Uterus (tissue), 4 donors: ENCODE measurements at places on chromosomes 5 and 9. TPM values are rescaled to one million over a fixed set of nuclear protein-coding genes. Genes with fewer than 3 reads are reported as not detected.

The SARDH gene
- 14.1 TPM for total RNA-seq

- H3K4me3 ChIP-seq: no peak overlapping the region
- no peaks in the 10 kb centered on the region for H3K36me3 ChIP-seq
- DNase-seq: no peak
Observed at GRCh38 chr5:55062039-55062779, 38.2 kb downstream of the GZMK start.

DNA sequence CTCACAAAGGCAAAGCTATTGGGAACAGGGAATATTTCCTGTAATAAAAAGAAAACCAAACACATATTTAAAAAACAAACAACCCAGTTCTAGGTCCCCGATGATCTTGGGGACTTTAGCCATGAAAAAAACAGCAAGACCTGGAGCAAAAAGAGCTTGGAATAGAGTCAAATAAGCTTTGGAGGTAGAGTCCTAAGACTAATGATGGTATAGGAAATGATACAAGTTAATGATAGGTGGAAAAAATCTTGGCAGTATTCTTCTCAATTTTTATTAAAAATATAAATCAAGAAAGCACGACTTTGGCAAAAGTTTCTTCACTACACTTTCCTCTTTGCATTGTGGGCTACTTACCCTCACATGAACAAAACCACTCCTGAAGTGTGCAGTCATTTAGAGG, 481.5 kb downstream of the EBF1 start:
- no peaks in the 10 kb centered on the region for H3K27me3 ChIP-seq
- no peak overlapping the region for H3K4me3 ChIP-seq
- no peaks in the 10 kb centered on the region for H3K36me3 ChIP-seq
- H3K4me1 ChIP-seq: no peaks in the 10 kb centered on the region
- H3K27ac ChIP-seq: no peak overlapping the region
- DNase-seq: no peak

DNA sequence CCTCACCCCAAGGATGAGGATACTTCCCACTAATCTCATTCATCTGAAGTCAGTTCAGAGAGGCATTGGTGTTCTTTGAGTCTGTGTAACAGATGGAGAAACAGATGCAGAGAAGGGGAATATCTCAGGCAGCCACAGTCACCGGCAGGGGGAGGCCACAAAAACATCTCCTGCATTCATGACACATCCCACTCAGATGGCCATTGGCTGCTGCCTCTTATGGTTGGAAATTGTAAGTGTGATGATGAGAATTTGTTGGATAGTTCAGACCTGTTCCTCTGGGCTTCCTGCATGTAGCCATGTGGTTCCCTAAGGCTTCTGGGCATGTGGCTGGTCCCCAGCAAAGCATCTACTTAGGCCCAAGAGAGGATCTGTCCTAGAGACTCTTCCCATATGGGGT, 45.9 kb upstream of the GABRP start:
- H3K4me1 ChIP-seq: no peaks in the 10 kb centered on the region
- no peak overlapping the region for H3K27ac ChIP-seq
- no peak for DNase-seq
- H3K36me3 ChIP-seq: no peaks in the 10 kb centered on the region
- H3K4me3 ChIP-seq: no peak overlapping the region
- H3K27me3 ChIP-seq: no peaks in the 10 kb centered on the region

DNA sequence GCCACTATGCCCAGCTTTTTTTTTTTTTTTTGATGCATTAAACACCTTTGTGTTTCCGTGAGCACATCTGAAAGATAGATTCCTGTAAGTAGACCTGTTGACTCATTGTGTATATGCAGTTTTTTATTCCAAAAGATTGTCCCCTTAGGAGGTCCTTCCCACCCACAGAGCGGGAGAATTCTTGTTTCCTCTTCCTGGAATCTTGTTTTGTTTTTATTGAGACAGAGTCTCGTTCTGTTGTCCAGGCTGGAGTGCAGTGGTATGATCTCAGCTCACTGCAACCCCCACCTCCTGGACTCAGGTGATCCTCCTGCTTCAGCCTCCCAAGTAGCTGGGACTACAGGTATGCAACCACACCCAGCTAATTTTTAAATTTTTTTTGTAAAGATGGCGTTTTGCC, 7.6 kb downstream of the PTPA start:
- no peak for DNase-seq
- H3K4me1 ChIP-seq: no peaks in the 10 kb centered on the region
- no peaks in the 10 kb centered on the region for H3K36me3 ChIP-seq
- H3K27me3 ChIP-seq: no peaks in the 10 kb centered on the region
- no peak overlapping the region for H3K27ac ChIP-seq
- H3K4me3 ChIP-seq: no peak overlapping the region

- H3K36me3 ChIP-seq: no peaks in the 10 kb centered on the region
- H3K4me3 ChIP-seq: no peak overlapping the region
- no peaks in the 10 kb centered on the region for H3K27me3 ChIP-seq
- H3K4me1 ChIP-seq: no peaks in the 10 kb centered on the region
Observed at GRCh38 chr9:93686880-93687236, 110.5 kb downstream of the PHF2 start.

The PDE6A gene
- 0.07 TPM for total RNA-seq

The FAM200C gene
- 10.3 TPM for total RNA-seq
